ENCODE measurements at places on chromosomes 6 and 20. TPM values are rescaled to one million over a fixed set of nuclear protein-coding genes. Genes with fewer than 3 reads are reported as not detected.

The CLPSL2 gene
- not detected for total RNA-seq

The POPDC3 gene
- not detected for total RNA-seq

The HSPA1L gene
- 1.0 TPM for total RNA-seq

The LAMA2 gene
- 43.3 TPM for total RNA-seq

The EYS gene
- 0.26 TPM for total RNA-seq

Measured in body of pancreas (tissue), 4 donors.